Stimulated activated CD8-positive, alpha-beta memory T cell treated with anti-CD3 and anti-CD28 coated beads, Interleukin-7, amount 100 ng/mL, for 4 hours (primary cell): ENCODE measurements at places on chromosomes 1 and 21.

GRCh38 chr1:25774206-25774803 is 25.7 kb upstream of the SELENON start:
- DNase-seq = no peak

GRCh38 chr1:14739082-14739832 is 140.8 kb downstream of the KAZN start:
- no peak for DNase-seq

DNA sequence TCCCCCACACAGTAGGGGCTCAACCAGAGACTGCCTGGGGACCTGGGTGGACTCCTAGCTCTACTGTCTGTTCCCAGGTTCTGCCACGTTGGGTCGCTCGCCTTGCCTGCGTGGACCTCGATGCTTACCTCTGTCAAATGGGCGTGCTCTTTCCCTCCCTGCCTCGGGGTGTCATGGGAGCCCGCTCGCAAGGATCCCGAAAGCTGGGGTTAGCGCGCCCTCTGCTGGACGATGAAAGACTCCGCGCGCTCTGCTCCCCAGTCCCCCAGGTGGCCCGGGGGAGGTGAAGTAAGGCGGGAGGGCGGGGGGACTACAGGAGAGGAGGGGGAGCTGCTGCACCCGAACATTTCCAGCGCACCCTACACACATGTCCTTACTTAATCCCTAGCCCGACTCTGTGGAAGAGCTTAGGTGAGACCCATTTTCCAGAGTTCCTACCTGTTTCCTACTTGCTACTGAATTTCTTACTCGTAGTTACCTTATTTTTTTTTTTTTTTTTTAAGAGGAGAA is 2.3 kb upstream of the BSND start:
- DNase-seq = peak; percentile 57

GRCh38 chr1:49163031-49163430 is 386.3 kb upstream of the BEND5 start:
- DNase-seq = no peak

DNA sequence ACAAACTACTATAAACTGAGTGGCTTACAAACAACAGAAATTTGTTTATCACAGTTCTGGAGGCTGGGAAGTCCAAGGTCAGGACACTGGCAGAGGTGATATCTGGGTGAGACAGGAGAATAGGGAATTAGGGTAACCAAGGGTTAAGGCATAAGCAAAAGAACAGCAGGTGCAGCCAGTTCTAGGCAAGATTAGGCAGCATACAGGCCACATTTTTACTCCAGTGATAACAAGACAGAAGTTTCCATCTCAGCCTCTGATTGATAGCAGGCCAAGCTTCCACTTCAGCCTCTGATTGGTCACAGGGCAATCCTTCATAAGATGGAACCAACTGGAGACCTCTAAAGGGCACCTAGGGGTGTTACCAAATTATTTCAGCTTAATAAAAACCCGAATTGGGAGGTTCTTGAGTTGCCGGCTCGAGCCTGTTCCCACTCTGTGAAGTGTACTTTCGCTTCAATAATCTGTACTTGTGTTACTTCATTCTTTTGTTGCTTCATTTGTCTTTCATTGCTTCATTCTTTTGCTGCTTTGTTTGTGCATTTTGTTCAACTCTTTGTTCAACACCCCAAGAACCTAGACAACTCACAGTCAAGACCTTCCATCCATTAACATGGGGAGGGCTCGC is 185.6 kb downstream of the TOMM20 start:
- no peak for DNase-seq

DNA sequence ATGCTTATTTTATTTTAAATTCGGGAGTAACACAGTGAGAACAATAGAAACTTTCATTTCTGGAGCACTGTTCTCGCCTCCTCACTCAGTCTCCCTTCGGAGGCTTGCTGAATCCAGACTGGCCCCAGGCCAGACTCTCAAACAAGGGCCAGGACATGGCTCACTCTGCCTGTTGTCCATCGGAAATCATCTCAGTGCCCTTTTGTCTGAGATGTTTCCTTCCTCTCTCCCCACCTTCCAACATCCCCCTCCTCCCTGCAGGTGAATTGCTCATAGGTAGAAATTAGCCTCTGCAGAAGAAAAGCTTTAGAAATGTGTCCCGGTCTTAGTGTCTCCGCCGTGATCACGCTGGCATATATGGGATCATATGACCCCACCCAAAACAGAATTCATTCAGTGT is 55.2 kb downstream of the ERG start:
- DNase-seq = no peak

DNA sequence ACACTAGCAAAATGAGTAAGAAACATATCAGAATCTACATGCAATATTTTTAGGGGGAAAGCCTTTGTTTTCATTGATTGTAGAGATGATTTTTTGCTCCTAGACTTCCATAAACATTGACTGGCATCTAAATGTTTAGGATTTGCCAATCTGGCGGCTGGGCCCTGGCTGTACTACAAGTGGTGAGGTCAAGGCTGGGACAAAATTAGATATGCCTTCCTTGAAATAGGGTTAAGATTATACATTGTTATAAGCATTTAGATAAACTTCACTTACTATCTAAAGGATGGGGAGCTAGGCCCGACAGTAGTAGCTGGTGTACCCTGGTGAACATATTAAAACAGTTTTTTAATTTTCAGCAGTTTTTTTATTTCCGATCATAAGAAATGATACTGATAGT is 5.2 kb downstream of the NFIA start:
- DNase-seq = no peak

DNA sequence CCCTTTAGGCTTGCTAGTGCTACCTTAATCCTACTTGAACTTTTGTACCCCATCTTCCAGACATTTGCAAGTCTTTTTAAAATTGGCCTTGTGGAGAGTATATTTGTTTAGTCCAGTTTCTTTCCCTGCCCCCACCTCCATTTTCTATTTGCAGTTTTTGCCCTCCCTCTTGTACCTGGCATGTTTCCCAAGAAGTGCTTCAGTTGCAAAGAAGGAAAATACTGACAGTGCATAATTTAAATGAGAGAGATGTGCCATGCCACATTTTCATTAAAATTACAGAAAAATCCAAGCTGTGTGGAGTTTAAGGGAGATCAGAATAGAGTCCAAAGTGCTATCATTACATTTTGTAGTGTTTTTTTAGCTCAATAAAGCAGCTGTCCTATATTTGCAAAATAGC is 150.0 kb upstream of the ADGRL2 start:
- no peak for DNase-seq

- no peak for DNase-seq
Observed at GRCh38 chr1:154502066-154502743, at the start of the genes SHE and TDRD10. TSS of gene SHE (minus strand) at chr1:154502412. CDS start at chr1:154502026, 386 bp downstream. TSS of gene TDRD10 (plus strand) at chr1:154502219. CDS start at chr1:154506904, 4,685 bp downstream.

DNA sequence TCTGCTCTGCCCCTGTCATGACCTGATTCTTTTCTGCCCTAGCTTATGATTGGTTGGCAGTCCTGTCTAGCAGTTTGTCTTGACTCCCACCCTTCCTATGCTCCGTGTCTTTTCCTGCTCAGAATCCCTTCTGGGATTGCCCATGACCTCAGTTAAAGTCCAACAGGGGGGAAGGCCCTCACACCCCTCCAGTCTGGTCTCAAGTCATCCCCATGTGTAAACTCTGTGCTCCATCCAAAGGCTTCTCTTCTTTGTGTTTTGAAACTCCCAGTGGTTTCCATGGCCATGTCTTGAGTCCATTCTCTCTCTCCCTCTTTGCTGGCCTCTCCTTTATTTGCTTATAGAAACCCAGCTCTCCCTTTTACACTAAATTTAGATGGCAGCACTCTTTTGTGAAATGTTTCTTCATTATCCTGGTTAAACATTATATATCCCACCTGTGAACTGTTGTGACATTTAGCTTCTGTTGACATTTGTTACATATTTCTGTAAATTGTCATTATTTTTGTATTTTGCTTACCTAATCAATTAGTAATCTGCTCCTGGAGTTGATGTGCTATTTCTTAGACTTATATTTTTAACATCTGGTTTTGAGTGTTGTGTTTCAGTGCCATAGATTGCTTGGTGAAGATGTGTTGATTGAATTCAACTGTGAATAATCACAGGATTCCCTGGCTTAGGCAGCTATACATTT is 48.9 kb upstream of the GCLM start:
- no peak for DNase-seq

DNA sequence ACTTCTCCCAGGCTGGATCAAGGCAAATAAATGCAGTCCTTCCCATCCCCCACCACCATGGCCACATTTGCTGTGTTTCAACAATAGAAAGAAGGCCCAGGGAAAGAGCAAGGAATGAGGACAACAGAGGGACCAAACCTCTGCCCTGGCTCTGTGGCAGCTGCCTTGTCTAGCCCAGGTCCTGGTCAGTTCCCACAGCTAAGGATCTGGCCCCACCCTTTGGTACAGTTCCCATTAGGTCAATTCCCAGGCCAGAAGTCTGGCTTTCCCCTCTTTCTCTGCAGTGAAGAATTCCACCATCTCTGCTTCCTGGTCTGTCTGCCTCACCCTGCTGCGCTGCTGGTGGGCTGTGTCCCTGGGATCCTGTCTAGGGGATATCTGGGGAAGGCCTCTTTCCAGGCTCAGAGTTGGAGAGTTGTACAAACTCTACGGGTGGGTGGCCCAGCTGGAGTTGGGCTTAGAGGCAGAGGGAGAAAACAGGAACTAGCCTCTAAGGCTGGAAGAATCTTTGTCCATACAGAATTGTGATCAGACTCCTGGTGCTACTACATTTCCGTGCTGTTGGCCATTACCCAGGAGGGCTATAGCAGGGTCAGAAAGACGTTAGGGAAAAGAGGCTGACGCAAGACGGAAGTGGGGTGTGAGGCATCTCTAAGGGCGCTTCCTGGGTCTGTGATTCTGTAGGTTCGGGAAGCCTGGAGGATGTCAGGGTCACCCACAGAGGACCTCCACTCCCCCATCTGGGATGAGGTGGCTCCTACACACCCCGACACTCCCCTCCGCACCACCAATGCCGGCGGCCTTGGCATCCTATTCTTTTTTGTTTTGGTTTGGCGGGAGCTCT is 953 bp upstream of the NDUFS2 start:
- no peak for DNase-seq

DNA sequence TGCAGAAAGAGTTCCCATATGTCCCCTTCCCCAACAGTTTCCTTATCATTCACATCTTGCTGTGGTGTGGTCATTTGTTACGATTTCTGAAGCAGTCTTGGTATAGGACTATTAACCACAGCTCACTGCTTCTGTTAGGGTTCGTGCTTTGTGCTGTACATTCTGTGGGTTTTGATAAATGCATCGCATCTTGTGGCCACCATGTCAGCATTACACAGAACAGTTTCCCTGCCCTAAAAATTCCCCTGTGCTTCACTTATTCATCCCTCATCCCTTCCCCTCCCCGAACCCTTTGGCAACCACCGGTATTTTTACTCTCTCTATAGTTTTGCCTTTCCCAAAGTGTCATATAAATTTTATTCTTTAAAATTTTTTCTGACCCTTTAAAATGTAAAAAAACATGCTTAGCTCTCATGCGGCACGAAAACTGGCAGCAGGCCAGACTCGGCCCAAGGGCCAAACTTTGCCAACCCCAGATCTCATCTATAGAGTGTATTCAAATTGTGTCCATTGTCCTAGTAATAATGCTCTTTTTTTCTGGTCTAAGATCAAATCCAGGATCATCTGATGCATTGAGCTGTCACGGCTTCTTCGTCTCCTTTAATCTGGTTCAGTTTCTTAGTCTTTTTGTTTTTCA is 78.2 kb downstream of the SIM2 start:
- no peak for DNase-seq

DNA sequence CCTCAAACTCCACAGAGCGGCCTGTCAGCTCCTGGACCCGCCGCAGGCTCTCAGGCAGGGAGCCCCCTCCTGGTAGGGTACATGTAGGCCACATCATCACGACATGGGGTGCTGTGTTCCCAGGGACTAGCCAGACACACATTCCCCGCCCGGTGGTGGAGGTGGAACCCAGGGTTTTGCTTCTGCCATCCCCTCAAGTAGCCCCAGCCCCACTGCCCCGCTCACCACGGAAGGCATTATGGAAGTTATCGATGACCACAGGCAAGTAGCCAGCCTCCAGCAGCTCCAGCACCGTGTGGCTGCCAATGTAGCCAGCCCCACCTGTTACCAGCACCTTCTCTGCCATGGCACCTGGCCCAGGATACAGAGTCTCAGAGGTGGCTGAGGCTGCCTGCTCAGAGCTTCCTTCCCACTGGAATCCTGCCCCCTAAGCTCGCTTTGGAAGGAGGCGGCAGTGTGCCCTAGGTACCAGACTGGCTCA is 1.9 kb downstream of the GALE start:
- DNase-seq = no peak

- no peak for DNase-seq
Observed at GRCh38 chr1:36436821-36437220, 13.4 kb downstream of the OSCP1 start.

GRCh38 chr1:224591326-224591725 is 24.8 kb upstream of the CNIH3 start:
- no peak for DNase-seq

- peak; percentile 2 for DNase-seq
Observed at GRCh38 chr21:14120091-14120734, 90.5 kb downstream of the LIPI start.

DNA sequence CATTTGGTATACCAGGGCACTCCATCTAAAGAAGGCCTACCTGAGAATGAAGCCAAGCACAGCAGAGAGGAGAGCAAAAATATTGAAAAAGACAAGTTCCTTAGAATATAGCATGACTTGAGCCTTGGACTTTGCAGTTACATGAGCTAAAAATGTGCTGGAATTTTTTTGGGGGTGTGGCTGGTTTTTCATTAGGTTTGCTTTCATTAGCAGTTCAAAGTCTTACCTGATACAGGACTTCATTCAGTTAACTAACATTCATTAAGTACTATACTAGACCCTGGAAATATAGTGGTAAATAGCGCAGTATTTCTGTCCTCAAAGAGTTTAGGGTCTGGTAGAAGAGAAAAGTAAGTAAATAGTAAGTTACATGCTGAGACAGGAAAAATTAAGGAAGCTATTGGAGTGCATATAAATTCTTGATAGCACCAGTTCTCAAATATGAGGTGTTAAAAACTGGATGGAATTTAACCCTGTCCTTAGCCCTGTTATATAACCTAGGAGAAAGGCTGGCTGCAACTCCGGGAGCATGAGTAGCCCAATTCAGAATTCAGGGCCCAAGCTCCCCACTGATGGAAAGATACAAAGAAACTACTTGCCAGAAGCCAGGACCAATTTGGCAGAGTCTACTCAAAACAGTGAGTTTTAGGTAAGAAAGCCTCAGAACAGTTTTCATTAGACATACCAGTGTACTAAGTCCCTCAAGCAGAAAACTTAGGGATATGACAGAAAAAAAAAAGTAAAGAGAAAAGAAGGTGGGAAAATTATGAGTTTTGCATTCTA is 3.1 kb upstream of the DOCK7 start:
- no peak for DNase-seq

- no peak for DNase-seq
Observed at GRCh38 chr1:30129421-30130055, 593.8 kb downstream of the MATN1 start.

DNA sequence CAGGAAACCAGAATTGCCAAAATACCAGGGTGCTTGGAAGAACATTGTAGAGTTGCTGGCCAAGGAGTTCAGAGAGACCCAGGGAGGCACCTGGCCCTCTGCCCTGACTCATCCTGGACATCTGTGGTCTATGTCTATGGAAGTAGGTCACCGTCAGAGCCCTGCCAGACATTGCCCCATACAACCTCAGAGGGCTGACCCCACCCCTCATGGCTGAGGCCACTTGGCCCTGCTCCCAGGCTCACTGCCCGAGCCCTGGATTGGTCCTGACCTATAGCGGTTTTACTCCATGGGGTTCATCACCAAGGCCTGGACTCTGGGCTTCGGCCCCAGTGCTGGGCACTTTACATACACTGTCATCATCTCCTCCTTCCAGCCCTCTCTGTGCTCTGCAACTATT is 233.1 kb downstream of the PTPRU start:
- no peak for DNase-seq

GRCh38 chr1:19651141-19651737 is 7.1 kb downstream of the NBL1 start:
- DNase-seq = peak; percentile 17
